ENCODE measurements at places on chromosomes 6 and 20. TPM values are rescaled to one million over a fixed set of nuclear protein-coding genes. Genes with fewer than 3 reads are reported as not detected.

Gene CCN6
- not detected for total RNA-seq

Gene TRIM15
- total RNA-seq: not detected

Gene TRIM40
- not detected for total RNA-seq

Gene MKKS
- total RNA-seq: 11.9 TPM

- no peak for DNase-seq
Measured at GRCh38 chr20:37407019-37407566, 61.2 kb downstream of the SRC start.

Gene IMPG1
- total RNA-seq: not detected

Gene SLPI
- total RNA-seq: 1.7 TPM

DNA sequence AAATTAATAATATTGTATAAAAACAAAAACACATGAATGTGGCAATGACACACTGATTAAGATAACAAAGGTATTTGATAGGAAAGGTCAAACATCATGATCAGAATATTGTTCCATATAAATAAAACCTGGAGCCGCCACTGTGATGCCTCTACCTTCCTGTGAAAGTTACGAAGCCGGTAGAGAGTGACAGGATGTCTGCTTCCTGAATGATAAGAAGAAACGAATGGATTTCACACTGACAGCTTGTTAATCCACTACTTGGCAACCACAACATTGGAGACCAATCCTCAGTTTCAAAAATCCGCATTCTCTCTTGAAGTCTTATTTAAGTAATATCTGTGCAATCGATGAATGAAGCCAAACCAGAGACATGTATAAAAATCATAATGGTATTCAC lies 315.1 kb downstream of the HDGFL1 start:
- no peak for DNase-seq

GRCh38 chr6:47278545-47278944 lies 31.2 kb downstream of the TNFRSF21 start:
- DNase-seq: no peak

Gene HLA-DMB
- 30.6 TPM for total RNA-seq

DNA sequence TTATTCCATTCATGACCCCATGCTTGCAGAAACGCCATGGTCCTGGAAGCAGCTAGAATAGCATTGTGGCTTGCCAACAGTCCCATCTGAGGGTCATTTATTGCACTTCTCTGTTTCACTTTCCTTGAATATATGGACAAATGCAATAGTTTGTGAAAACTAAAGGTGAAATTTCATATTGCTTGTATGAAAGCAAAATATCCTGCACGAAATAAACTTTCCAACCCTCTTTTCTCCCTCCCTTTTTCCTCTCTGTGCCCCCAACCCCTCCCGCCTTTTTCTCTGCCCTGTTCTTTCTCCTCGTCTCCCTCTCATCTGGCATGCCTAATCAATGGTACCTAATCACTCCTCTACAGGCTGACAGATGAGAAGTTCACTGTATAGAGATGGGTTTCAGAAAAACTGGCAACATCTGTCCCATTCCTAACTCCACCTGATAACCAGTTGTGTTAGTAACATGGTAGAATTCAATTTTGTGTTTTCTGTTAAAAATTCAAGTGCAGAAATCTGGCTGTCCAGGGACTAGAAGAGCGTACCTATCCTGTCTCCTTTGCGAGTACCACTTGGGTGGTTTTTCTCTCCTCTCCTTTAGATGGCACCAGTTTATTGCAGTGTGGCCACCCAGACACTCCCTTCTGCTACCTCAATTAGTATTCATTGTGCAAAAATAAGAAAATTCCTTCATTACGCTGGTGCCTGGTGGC lies 198.6 kb downstream of the FOXA2 start:
- no peak for DNase-seq

GRCh38 chr20:46751856-46752255 lies 42.4 kb downstream of the SLC2A10 start:
- DNase-seq: no peak

- no peak for DNase-seq
Measured at GRCh38 chr20:20217621-20218020, 150.3 kb upstream of the INSM1 start.

Data from T-cell (primary cell).